Suppressor macrophage (primary cell): ENCODE measurements at places on chromosomes 7 and 10.
A peak's percentile ranks its signal among the peaks of the same experiment; 100 is the strongest.

DNA sequence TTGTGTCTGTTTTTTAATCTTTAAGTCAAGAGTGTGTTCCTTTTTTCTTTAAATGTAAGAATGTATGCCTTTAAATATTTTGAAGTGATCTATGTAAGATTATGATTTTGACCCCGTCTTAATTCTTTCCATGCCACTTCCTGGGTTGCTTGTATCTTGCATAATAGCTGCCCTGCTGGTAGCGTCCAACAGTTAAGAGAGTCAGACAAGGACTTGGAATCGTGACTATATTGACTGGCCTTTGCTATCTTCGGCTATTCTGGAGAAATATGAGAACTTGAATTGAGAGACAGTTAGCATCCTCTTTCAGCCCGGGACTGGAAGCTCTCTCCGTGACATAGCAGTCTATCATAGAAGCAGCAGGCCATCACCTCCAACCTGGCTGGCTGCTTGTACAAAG lies 13.0 kb downstream of the NRP1 start:
- no peak for DNase-seq

DNA sequence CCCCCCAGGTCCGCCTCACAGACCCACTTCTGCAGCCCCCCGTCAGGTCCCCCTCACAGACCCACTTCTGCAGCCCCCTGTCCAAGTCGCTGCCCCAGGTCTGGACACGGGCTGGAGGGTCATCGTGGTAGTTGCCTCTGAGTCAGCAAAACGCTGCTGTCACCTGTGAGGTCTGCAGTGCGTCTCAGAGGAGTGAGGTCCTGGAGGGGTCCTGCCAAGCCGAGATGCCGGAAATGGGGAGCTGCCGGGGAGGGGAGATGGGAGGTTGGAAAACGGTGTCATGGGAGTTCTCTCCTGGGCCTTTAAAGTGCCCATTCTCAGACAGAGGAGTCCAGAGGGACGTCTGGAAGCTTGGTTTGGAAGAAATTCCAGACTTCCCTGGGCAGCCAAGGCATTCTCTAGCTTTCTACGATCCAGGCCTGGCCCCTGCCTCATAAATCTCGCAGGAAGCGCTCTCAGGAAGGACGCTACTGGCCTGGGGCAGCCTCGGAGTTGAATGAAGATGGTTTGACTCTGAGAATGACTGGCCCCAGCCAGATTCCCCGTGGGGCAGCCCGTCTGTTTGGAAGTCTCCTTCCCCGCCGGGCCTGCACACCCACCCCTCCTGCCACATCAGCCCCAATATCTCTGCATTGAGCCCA lies 38.7 kb downstream of the CALML3 start:
- no peak for DNase-seq

DNA sequence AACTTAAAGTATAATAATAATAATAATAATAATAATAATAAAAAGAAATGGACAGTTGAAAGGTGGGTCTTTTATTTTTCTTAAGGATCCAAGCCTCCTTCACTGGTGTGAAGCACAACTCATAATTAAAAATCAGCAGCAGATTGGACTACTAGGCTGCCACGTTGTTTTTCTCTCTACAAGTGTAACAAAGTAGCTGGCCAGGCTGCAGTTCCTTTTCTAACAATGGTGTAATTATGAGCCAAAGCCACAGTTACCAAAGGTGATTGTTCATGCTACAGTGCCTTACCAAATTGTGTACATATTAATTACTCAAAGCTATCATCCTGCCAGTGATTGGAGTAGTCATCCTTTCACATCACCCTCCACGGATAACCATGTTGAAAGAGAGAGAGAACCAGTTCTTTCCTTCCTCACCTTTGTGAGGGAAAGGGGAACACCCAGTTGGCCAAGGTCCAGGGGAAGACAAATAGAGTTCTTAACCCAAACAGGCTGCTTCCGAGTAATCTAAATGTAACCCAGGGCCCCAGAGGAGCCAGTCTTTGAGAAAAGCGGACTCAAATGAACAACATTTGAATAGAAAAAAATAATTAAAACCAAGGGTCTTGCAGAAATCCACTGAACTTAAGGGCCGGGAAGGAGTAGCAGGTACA lies 86.3 kb upstream of the NPS start:
- DNase-seq, result no peak

DNA sequence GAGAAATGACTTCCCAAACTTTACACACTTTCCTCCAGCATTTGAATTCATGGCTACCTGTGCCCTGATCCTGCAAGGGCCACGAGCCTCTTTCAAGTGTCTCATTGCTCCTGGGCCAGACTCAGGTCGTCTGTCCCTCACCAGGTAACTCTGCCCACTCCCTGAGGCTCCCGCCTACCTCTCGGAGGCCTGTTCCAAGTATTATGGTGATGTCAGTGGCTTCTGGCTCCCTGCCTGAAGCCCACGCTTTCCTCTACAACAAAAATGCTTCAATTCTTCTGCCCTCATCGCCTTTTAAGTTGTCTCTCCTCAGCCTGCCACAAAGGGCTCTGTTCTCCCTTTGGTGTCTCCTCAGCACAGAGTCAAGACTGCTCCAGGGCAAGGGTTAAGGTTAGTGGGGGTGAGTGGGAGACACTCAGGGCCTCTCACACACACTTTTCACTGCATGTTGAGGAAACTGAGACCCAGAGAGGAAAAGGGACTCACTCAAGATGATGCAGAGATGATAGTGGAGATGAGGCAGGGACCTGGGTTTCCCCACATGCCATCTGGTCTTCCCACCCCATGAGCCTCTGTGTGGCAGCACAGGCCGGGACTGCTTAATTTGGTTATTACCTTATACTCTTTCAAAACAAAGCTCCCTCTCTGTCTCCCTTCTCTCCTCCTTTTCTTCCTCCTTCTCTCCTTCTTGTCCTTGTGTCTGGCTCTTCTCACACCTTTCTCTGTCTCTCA lies 28.3 kb upstream of the EGR2 start:
- DNase-seq, result no peak

- no peak for DNase-seq
Measured at GRCh38 chr10:98357194-98357822, 57.7 kb downstream of the PYROXD2 start.

- no peak for DNase-seq
Measured at GRCh38 chr7:83141927-83142326, 20.8 kb downstream of the PCLO start.

DNA sequence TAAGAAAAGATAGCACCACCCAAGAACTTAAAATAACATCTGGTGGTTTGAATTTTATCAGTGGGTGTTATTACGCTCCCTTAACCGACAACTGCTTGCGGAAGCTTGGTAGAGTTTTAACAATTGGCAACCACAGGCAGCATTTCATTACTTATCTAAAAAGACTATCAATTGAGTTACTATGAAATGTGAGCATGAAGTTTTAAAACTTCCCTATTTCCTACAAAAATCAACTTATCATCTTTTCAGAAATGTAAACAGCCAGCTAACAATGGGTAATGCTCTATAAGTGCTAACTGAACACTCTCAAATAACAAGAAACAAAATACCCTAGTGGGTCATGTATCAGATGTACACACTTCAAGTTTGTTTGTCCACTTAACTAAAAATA lies 68.8 kb downstream of the OSBPL3 start:
- peak; percentile 16 for DNase-seq

DNA sequence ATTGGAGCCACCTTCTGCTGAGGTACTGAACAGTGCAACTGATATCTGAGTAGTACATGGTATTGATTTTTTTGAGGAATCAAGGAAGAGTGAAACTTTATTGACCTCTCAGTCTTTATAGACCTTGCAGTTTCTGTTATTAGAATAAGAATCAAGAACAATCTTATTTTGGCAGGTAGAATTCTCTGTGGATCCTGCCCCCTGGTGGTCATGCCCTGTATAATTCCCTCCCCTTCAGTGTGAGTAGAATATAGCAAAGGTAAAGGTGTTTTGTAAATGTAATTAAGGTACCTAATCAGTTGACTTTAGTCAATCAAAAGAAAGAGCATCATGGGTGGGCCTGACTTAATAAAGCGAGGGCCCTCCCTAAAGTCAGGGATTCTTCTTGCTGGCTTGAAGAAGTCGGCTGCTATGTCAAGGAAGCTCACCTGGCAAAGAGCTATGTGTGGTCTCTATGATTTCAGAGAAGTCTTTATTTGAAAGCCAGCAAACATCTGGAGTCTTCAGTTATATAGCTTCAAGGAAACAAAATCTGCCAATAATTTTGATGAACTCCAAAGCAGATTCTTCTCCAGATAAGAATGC lies 142.8 kb downstream of the LSM5 start:
- DNase-seq, result peak; percentile 52

GRCh38 chr10:131729361-131729760 lies 171.4 kb upstream of the PPP2R2D start:
- DNase-seq, result no peak

GRCh38 chr10:77556990-77557601 lies 80.5 kb downstream of the KCNMA1 start:
- no peak for DNase-seq

DNA sequence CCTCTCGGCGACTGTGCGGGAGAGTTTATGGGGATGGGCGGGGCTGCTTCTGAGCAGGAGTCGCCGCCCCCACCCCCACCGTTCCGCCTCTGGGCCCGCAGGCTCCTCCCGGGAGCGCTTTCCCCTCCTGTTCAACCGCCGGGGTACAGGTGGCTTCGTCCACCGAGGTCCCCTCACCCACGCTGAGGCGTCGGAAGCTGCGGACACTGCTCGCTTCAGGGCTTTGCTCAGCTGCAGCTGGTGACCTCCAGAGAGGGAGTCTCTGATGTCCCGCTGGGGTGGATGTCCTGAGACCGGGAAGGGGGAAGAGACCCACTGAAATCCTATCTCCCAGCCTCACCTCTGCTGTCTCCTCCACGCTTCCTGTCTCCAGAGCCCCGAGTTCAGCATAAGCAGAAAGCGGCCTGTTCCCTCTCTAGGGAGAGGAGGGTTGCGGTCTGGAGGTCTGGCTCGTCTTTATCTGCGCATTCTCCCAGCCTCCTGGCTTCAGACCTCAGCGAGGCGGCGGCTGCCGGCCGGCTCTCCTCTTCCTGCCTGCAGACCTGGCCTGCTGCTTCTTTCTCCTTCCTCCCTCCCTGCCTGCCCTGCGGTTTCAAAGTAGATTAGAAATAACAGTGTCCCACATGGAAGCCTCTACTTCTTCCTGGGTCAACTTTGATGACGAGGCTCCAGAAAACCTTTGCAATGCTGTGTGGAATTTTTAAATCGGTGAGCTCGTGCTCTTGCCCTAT lies 1.8 kb downstream of the CYP2E1 start:
- DNase-seq, result no peak

DNA sequence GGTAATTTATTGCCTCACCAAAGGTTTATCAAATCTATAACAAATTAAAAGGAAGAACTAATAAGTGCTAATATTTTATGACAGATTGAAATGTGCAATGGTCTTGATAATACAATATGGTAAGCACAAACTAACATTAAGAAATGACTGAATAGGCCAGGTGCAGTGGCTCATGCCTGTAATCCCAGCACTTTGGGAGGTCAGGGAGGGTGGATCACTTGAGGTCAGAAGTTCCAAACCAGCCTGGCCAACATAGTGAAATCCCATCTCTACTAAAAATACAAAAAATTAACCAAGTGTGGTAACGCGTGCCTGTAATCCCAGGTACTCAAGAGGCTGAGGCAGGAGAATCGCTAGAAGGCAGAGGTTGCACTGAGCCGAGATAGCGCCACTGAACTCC lies 3.5 kb downstream of the MTPAP start:
- no peak for DNase-seq

GRCh38 chr7:44622342-44623151 lies 16.1 kb downstream of the OGDH start:
- DNase-seq, result no peak

DNA sequence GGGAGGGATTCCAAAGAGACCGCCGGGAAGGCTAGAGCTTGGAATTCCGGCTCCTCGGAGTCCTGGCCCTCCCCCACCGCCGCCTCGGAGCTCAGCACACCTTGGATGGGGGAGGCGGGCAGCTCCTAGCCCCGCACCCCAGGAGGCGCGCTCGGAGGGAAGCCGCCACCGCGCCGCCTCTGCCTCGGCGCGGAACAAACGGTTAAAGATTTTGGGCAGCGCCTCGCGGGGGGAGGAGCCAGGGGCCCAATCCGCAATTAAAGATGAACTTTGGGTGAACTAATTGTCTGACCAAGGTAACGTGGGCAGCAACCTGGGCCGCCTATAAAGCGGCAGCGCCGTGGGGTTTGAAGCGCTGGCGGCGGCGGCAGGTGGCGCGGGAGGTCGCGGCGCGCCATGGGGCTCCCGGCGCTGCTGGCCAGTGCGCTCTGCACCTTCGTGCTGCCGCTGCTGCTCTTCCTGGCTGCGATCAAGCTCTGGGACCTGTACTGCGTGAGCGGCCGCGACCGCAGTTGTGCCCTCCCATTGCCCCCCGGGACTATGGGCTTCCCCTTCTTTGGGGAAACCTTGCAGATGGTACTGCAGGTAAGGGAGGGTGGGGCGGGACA lies at the start of gene CYP26A1:
CYP26A1 (plus strand) TSS at position 355 of the 608 bp plus-strand sequence; CDS start at position 397, 42 bp downstream.
- no peak for DNase-seq

- DNase-seq, result no peak
Measured at GRCh38 chr10:132681858-132682755, 103.8 kb downstream of the NKX6-2 start.

GRCh38 chr10:52682766-52683165 lies 89.8 kb downstream of the MBL2 start:
- no peak for DNase-seq

GRCh38 chr10:30915146-30915545 lies 116.5 kb downstream of the ZNF438 start:
- peak; percentile 30 for DNase-seq

DNA sequence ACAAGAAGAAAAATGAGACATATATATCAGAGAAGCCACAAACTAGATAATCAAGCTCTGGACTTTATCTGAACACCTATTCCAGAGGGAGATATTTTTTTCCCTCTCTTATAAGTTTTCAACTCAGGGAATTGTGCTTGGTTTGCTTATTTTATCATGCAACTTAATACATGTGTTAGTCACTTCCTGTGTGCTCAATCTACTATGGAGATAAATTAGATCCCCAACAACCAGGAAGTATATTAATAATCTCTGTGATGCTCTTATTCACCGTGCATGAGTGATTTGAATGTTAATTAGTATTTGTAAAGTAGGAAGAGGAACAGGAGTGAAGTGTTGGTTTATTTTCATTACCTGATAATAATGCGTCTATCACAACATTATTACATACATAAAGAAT lies 38.8 kb upstream of the ZNF365 start:
- DNase-seq, result peak; percentile 3

GRCh38 chr10:133351408-133352318 lies 4.5 kb downstream of the PRAP1 start:
- DNase-seq, result no peak

DNA sequence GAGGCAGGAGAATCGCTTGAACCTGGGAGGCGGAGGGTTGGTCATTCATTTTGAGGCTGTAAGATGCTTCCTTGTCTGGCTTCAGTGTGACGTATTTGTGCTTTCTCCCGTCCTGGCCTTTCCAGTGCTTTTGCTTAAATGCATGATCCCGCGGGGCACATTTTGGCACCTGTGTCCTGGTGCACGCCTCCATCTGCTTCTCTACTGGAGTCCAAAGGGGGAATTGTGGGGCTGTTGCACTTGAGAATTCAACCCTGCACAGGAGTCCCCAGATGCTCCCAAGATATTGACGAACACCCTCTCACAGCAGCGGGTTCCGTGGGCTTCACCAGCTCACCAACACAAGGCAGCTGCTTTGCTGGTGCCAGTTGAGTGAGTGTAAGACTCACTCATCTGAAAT lies 10.3 kb upstream of the LRRC27 start:
- no peak for DNase-seq
